ENCODE measurements at places on chromosomes 3 and 15.

DNA sequence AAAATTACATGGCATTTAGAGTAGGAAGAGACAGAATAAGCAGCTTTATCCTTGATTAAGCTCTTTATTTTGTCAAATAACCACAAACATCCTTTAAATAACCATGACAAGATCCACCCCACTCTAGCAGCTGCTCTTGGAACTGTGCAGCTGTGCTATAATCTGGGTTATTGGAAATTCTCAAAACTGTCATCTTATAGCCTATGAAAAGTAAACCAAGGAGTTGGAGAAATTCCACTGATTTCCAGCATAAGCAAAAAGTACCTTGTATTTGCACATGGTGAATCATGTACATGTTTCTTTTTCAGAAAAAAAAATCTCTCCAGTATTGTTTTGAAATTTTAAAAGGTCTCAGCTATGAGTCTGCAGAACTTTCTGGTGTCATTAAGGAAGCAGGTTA, 88.8 kb upstream of the ABI3BP start:
- DNase-seq = no peak

GRCh38 chr3:188518835-188519452, 365.0 kb downstream of the LPP start:
- no peak for DNase-seq

- no peak for DNase-seq
Measured at GRCh38 chr3:40649346-40649745, 124.6 kb downstream of the ZNF621 start.

GRCh38 chr3:47223755-47224154, 58.8 kb downstream of the KIF9 start:
- DNase-seq = no peak

GRCh38 chr3:189049458-189050236, 122.1 kb upstream of the TPRG1 start:
- DNase-seq = no peak

DNA sequence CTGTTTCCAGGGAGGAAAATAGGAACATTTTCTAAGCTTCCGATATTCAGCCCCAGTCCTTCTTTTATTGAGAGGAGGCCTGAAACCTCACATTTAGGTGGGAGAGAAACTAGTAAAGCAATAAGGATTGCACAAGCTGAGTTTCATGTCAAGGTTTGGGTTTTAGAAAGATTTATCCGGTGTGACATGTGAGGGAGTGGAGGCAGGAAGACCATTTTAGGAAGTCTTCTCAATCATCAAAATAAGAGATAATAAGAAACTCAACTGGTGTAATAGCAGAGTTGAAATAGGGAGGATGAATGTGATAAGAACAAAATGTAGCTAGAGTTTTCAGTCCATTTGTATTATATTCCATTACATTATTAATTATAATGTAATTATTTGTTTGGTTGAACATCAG, 27.7 kb upstream of the CLDN16 start:
- no peak for DNase-seq

DNA sequence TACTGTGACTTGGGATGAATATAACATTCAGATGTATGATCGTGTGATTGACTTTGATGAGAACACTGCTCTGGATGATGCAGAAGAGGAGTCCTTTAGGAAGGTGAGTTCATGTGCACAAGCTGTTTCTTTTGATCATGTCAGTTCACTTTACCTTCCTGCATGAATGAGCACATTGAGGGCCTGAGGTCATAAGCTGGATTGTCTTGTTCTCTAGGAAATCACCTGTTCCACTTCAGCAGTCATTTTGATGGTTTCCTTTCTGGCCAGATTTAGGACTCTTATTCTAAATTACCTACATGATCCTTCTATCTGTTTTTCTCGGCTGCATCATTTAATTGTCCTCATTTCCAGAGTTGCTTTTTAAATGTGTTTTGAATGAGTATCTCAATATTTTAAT, 4.1 kb downstream of the RCN2 start:
- peak; percentile 72 for DNase-seq

DNA sequence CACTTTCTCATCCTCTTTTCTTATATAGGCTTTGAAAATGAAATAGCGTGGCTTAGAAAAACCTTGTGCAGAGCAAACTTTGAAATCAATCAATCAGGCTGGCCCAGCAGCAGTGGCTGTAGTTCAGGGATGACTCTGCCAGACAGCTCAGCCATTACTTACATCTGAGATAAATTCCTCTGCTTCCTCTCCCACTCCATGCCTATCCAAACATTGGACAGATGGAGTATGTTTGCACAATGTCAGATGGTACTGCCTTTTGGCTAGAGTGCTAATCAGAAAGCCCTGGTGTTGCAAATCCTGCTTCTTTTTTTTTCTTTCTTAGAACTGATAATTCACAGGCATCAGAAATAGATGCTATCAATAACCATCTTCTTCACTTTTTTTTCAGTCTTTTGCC, 1065.1 kb downstream of the AGBL1 start:
- DNase-seq = no peak

DNA sequence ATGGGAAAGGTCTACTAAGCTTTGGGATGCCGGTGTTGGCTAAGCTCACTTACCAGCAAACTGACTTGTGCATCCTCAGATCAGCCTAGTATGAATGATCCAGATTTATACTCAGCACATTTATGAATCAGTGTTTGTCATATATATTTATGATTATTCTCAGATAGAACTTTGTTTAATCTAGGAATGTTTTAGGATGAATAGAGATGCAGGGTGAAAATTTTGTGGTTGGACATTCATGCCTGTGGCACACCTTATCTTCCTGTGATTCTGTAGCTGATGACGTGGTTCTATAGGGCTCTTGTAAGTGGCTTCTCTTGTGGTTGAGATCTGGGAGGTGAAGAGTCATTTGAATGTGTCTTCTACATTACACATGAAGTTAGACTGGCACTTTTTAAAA, 11.4 kb downstream of the CDIN1 start:
- no peak for DNase-seq

GRCh38 chr15:89041507-89041906, 46.7 kb upstream of the ABHD2 start:
- no peak for DNase-seq

GRCh38 chr15:82901114-82901805, 51.3 kb downstream of the HOMER2 start:
- DNase-seq = no peak

DNA sequence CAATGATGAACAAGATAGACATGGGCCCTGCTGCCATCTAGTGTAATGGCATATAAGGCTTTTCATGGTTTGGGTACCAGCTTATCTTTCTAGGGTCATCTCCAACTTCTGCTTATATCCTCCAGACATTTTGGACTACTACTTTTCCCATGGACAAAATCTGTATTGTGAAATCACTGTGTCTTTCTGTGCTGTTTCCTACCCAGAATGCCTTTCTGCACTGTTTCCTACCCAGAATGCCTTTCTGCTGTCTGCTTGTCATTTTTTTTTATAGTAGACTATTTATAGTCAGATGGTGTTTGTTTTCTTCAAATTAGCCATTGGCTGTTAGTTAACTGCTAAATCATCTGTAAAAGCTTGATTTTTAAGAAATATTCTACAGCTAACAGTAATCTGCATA, 20.1 kb downstream of the VPS8 start:
- no peak for DNase-seq

- no peak for DNase-seq
Measured at GRCh38 chr15:61184431-61184830, 44.7 kb downstream of the RORA start.

- DNase-seq = no peak
Measured at GRCh38 chr3:196631682-196632045, 7.8 kb upstream of the NRROS start.

DNA sequence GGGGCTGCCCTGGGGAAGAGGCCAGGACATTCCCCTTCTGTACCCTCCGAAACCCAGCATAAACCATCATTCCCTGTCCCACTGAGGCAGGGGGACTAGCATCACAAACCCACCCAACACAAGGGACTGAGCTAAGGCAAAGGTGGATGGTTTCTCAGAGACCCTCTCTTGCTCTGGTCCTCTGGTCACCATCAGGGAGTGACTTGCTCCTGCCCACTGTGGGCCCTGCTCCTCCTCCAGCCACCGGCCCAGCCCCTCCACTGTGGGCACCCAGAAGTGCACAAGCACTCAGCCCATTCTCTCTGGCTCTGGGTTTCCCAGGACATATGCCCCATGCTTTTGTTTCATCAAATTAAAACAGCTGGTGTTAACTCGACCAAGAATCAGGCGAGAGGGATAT, 44.9 kb downstream of the PTH1R start:
- no peak for DNase-seq

DNA sequence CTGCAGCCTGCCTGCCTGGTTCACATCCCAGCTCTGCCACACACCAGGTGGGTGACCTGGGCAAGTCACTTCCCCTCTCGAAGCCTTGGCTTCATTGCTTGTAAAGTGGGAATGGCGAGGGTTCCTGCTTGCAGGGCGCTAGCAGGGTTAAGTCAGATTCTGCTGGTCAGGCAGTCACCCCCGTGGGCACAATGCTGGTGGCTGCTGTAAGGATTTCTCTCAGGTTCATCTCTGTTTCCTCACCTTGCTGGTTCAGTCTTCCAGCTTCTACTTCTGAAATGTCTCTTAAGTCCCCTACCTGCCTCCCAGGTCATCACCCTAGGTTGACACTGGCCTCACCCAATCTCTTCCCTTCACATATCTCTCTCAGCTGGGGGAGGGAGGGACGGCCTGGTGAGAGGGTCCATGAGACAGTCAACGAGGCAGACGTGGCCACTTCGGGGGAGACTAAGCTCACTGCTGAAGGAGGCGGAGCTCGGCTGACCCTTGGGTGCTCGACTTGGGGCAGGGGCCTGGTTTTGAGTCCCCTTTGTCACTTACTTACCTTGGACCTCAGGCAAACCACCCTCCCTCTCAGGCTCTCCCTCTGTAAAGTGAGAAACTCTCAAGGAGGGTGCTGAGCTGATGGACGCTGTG, 11.5 kb downstream of the CTSH start:
- no peak for DNase-seq

DNA sequence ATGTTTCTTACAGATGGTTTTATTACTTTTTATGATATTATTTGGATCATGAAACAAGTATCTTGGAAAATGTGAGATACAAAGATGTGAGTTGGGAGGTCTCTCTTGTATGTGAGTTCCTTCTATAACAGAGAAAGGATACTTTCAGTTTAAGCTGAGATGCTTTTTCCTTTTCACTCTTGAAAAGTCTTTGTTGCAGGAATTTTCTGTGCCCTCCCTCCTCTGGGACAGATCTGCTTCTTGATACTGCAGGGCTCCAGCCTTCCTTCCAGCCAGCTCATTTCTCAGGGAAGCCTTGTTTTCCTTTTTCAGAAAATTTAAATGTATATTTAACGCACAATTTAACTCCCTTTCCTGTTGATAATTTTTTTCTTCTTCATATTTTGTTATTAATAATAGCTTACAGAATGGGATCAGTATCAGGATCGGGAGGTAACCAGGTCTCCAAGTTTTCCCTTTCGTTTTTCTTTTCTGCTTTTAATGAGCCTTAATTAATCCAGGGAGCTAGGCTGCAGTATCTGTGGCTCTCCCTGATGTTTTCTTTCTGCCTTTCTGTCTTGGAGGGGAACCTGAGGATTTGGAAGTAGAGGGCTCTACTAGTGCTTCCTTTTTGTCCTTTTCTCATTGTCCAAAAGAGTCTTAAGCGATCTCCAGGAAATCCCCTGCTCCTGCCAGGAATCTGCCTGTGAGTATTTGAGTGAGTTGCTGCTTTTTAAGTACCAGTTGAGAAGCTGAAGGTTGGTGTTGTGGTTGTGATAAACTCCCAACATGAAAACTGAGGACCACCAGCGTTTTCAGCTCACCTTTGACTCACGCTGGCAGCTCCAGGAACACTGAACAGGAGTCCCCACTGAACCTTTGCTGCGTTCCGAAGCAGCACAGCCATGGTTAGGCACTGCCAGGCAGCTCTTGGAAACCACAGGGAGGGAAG, 105.7 kb downstream of the IGF1R start:
- no peak for DNase-seq
